ENCODE measurements at places on chromosomes 5 and 9.

GRCh38 chr5:109281136-109281690, 128.6 kb downstream of the PJA2 start:
- DNase-seq = peak; percentile 9

GRCh38 chr9:127451858-127452656, 747 bp downstream of the LRSAM1 start:
- DNase-seq = peak; percentile 79

DNA sequence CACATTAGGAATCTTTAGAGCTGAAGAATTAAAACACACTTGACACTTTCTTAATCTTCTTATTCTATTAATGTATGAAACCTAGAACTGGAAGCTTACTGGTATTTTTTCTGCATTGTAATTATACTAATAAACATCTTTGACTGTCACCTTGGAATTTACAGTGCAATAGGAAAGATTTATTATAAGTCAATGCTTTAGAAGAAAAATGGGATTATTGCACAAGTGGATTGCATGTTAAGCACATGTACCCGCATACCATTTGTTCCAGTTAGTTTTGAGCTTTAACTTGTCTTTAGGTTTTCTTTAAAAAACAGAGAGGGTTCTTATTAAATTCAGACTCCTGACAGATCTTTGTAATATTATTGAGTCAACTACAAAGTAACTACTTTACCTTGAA, 278.5 kb downstream of the CCDC171 start:
- DNase-seq = no peak

DNA sequence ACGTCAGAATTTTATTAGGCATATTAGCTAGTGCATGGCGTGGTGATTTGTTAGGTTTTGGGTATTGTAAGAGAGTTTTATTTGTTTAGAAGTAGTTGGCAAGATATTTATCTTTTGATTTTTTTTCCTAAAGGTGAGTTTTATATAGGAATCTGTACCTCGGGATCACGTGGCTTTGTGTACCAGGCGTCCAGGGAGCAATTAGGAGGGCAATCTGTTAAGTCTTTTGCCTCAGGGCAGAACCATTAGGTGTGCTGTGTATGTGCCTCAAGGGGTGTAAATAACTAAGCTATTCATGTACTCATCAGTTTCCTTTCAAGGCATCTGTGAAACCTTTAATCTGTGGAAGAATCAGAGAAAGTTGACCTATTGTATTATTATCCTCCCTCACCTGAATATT, 39.4 kb downstream of the ZSWIM6 start:
- no peak for DNase-seq
